HepG2 (cell line): ENCODE measurements at places on chromosomes 5 and 9. TPM values are rescaled to one million over a fixed set of nuclear protein-coding genes. Genes with fewer than 3 reads are reported as not detected.

The CXCL14 gene
- not detected in 2 replicates for total RNA-seq

The KIF12 gene
- 0.81 and 1.8 TPM in 2 replicates for total RNA-seq

The PCDHA1 gene
- not detected in 2 replicates for total RNA-seq

- no peak overlapping the region for H3K27ac ChIP-seq
- no peaks in the 10 kb centered on the region for H3K36me3 ChIP-seq
- H3K4me1 ChIP-seq = no peaks in the 10 kb centered on the region
- no peak overlapping the region for H3K4me3 ChIP-seq
Measured at GRCh38 chr5:112083623-112084022, 326.6 kb upstream of the NREP start.

- H3K4me1 ChIP-seq = peaks cover 39% of the 10 kb centered on the region
- no peaks in the 10 kb centered on the region for H3K27me3 ChIP-seq
- H3K4me3 ChIP-seq = no peak overlapping the region
- DNase-seq = peak; percentile 93
- peak overlapping the region; percentile 64 for H3K27ac ChIP-seq
- H3K36me3 ChIP-seq = peaks cover 30% of the 10 kb centered on the region
Measured at GRCh38 chr5:177546258-177546741, 8.1 kb downstream of the FAM193B start.

DNA sequence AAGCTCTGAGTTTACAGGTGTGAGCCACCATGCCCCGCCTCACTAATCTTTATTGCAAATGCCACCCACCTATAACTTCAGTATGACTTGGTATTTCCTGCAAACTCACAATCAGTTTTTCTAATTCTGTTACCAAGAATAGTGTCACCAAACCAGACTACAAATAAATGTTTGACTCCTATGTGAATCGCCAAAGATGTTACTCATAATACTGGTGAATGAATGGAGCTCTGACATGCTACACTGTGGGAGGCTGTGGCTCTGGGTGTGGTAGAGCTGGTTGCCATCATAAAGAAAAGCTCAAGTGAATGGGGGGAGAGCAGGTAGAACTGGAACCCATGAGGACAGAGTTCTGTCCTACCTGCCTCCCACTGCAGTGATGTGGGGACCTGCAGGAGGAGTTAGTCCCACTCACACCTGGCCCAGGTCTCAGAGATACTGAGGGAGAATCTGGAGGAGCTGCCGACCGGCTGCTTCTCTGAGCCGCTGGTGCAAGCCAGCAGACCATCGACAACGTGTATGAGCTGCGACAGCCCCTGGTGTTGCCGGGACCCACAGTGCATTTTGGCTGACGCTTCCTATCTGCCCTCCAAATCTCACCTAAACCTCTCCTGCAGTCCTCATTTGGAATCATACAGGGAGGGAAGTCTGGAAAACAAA lies 95.7 kb downstream of the ENTREP1 start:
- no peaks in the 10 kb centered on the region for H3K27me3 ChIP-seq
- no peak overlapping the region for H3K4me3 ChIP-seq
- no peaks in the 10 kb centered on the region for H3K4me1 ChIP-seq
- no peaks in the 10 kb centered on the region for H3K36me3 ChIP-seq
- no peak overlapping the region for H3K27ac ChIP-seq

DNA sequence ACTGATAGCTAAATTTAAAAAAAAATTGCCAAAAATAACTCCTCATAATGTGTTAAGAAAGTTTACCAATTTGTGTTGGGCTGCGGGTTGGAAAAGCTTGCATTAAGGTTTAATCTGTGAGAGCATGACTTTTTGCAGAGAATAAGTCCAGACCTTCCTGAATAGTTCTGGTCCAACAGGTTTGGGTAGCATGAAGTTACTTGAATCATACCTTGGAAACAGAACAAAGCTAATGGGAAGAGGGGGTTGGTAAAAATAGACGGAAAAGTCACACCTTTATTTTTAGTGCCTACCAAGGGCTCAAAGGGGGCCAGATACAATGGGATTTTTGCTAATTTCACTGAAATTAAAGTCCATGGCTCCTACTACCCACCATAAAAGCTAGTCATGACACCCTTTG lies 17.1 kb upstream of the MATR3 start:
- no peak for DNase-seq
- peak overlapping the region; percentile 55; the same call in 1 of the 2 replicates for H3K4me3 ChIP-seq
- H3K36me3 ChIP-seq = peaks cover 32% of the 10 kb centered on the region
- peaks cover 88% of the 10 kb centered on the region for H3K4me1 ChIP-seq

GRCh38 chr5:138849439-138849838 lies 25.7 kb downstream of the LRRTM2 start:
- DNase-seq = no peak
- no peaks in the 10 kb centered on the region for H3K36me3 ChIP-seq
- no peaks in the 10 kb centered on the region for H3K27me3 ChIP-seq
- no peak overlapping the region for H3K27ac ChIP-seq
- H3K4me3 ChIP-seq = no peak overlapping the region
- H3K4me1 ChIP-seq = no peaks in the 10 kb centered on the region

GRCh38 chr5:96220610-96221390 lies 212.2 kb downstream of the PCSK1 start:
- no peaks in the 10 kb centered on the region for H3K36me3 ChIP-seq
- no peak overlapping the region for H3K27ac ChIP-seq
- H3K4me3 ChIP-seq = no peak overlapping the region
- no peaks in the 10 kb centered on the region for H3K27me3 ChIP-seq
